Stimulated activated CD4-positive, alpha-beta T cell treated with anti-CD3 and anti-CD28 coated beads, Interleukin-15, amount 100 ng/mL, for 1 hour (primary cell): ENCODE measurements at places on chromosomes 13 and 19.

DNA sequence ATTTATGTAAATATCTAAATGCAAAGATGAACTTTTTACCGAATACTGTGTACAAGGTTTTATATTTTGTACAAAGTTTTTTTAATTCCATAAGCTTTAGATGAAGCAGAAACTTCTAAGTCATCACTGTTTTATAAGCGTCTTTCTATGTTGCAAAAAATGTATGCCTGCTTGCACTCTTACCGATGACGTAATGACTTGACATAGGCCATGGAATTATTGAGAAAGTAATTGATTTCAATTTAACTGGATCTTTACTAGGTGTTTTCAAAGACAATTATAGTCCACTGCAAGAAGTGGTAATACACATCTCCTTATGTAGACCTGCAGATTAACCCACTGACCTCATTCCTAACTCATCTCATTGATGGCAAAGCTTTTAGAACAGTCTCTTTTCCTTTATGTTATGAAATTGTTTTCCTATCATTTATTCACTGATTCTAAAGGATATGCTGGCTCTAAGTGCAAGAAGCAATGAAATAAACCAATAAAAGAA is 10.4 kb downstream of the DACH1 start:
- DNase-seq, result no peak

DNA sequence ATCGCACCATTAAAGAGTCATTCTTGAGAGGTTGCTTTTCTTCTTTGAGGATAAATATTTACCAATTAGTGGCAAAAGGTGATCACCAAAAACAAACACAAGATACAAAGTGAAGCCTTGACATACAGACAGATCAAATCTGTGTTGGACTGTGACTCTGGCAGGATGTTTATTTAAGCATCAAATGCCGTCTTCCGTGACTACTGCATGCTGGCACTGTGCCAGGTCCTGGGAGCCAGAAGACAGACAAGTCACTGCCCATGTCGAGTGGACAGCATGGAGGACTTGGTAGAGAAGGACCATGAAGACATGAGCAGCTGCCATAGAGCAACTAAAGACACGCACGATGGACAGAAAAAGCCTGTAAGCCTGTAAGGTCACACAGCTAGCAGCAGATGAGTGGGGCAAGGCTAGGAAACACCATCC is 92.8 kb upstream of the FARP1 start:
- DNase-seq, result no peak

GRCh38 chr19:13152974-13153568 is 2.9 kb downstream of the IER2 start:
- peak; percentile 97 for DNase-seq

GRCh38 chr19:39942366-39942730 is 7.9 kb upstream of the FCGBP start:
- no peak for DNase-seq

- DNase-seq, result no peak
Measured at GRCh38 chr13:114136576-114136975, 4.2 kb upstream of the RASA3 start.

DNA sequence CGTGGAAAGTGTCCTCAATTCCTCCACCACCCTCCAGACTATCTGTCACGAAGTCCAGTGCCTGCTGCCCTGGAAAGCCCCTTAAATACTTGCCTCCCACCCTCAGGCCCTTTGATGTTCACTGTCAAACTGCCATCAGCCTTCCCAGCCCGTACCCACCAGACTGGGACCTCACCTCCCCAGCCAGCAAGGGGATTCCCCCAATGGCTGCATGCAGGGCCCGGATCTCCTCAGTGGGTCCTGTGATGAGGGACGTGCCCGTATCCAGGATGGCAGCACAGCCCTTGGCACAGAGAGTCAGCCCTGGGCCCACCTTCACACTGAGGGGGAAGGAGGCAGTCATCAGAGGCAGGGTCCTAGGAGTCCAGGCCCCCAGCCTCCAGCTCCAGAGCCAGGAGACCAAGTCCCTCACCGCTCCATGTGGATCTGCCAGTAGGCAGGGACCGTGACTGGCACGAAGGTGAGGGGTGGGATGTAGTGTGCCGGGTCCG is 6.1 kb downstream of the NAPSA start:
- no peak for DNase-seq
